T-helper 2 cell (primary cell): ENCODE measurements at places on chromosomes 3 and 15.

GRCh38 chr3:59573911-59574310, 524.1 kb upstream of the CFAP20DC start:
- DNase-seq = no peak

- DNase-seq = no peak
Observed at GRCh38 chr3:169746924-169747323, 17.9 kb downstream of the TERC start.

DNA sequence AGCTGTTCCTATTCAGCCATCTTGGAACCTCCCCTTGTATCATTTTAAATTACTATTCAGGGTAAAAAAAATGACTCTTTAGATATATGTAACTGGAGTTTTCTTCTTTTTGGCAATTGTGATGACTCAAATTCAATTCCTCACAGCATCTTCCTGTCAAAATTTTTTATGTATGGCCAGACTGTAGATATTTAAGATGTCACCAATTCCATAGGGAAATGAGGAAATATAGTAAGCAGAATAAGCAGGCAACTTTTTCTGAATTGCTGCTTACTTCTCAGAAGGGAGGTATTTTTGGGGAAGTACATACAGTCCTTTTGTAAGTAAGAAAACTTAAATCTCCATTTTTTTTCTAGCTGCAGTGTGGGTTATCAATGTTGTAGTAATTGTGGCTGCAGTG, 28.8 kb downstream of the EAF2 start:
- no peak for DNase-seq

DNA sequence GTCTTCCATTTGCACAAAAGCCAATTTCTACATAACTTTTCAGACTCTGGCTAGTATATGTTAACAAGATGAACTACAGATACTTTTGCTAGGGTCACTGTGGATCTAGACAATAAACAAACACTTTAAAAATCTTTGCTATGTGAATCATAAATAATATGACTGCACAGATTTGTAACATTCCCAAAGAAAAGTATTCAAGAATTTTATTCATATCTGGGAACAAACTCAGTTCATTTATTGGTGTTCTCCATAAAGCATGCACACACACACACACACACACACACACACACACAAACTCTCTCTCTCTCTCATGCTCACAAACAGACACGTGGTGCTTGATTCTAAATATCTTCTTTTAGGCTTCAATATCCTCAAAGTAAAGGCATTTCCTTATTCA, 18.8 kb upstream of the THRB start:
- no peak for DNase-seq

DNA sequence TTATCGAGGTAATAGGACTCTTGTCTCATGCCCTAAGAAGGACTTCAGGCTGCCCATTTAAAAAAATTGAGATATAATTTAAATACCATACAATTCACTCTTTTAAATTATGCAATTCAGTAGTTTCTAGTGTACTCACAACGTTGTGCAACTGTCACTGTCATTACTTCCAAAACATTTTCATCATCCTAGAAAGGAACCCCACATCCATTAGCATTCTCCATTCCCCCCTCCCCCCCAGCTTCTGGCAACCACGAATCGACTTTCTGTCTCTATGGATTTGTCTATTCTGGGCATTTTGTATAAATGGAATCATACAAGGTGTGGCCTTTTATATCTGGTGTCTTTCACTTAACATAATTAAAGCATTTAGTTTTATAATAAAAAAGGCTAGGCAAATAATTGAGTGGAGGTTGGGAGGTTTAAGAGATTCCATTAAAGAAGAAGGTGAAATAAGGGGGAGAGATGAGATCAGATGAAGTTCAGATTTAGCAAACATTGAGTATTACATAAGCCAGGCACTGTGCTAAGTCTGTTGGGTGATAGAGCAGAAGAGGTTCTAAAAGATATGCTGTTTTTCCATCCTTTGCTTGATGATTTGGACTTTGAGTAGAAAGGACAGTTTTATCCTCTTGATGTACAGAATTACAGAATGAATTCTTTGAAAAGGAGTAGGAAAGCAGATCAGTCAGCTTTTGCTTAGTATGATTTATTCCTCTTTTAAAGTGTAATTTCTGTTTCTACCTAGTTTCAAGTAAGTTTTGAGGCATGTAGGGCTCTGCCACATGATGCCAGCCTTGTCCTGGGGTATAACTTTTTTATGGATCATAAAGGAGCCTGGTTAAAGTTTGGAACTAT, 36.3 kb downstream of the UBE2E2 start:
- DNase-seq = no peak

GRCh38 chr3:33868309-33868708, 69.9 kb downstream of the PDCD6IP start:
- no peak for DNase-seq

DNA sequence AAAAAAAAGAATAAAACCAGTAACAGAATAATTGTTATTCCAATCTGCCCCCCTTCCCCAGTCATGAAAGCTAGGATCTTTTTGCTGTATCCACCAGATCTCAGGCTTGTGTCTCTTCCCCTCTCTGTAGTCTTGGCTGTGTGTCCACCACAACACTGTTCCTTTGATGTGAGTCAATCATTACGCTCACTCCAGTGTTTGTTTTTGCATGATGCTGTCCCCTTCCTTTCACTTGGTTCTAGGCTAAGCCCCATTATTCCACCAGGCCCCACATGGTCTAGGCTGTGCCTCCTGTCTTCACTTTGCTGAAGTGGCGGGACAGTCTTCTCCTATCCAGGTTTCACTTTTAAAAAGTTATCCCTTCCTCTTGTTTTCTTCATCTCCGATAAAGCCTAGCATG, 13.6 kb downstream of the ACKR2 start:
- DNase-seq = no peak

DNA sequence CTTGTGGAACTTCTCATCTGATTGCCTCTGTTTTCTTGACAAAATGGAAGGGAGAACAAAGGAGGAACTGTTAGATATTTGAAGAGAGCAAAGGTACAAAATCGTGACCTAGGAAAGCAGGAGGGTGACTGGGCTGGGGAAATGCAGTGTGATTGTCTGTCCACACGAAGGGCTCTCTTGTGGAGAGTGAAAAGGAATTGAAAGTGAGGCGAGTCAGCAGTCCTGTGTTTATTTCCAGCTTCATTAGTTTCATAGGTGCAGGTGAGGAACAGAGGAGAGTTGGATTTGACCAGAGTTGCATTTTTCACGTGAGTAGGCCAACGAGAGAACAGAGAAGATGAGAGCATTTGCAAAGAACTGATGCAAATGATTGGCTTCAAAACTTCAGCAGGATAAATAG, 336.4 kb upstream of the SATB1 start:
- no peak for DNase-seq

- no peak for DNase-seq
Observed at GRCh38 chr3:125073390-125073905, 17.7 kb upstream of the HEG1 start.

- DNase-seq = no peak
Observed at GRCh38 chr15:31235311-31236183, 91.1 kb upstream of the KLF13 start.

GRCh38 chr3:196563721-196564225, 4.6 kb downstream of the WDR53 start:
- no peak for DNase-seq

DNA sequence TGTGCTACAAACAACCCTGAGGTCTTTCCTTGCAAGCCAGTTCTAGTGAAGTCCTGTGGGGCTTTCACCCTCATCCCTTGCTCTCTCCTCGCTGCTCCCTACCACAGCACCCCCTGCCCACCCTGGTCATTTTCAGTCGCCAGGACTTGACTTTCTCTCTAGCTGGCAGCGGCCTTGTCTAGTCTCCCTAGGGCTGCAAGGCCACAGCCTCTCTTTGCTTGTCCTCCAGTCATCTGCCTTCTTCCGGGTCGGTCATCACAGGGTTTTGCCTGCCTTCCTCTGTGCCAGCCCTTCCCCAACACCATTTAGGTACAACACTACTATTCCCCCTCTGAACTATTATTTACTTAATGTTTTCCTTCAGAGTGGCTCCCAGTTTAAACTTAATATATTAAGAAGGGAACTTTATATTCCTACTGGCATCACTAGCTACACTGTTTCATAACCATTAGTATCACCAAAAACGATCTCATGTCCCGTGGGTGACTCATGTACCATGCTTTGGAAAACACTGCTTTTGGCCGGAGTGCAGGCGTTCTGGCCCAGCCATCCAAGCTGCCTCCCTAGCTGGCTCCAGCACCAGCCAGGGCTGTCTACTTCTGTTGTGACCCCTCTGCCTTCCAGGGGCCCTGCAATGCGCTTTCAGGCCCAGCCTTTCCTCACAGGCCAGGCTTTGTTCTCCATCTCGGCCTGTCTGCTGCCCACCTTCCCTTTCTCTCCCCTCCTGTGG, 21.4 kb downstream of the FAH start:
- no peak for DNase-seq

DNA sequence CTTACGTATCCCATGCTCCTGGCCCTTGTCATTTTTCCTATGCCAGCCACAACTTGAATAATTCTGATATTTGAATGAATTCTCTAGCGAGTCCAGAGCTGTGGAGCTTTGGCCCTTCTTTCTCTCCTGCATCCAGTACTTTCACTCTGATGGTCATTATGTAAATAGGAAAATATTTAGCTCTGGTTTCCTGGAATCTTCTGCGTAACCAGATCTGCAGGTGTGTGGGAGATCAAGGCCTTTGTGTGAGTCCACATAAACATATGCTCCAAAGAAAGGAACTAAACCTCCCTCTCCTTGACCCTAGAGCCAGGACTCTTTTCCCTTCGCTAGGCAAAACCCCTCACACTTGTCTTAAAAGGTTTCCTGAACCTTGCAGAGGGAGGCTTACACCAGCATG, 132.5 kb upstream of the THBS1 start:
- no peak for DNase-seq

GRCh38 chr3:44516230-44516629, 38.8 kb upstream of the ZNF445 start:
- DNase-seq = no peak

- DNase-seq = no peak
Observed at GRCh38 chr3:20186600-20187004, 596 bp upstream of the SGO1 start.

- DNase-seq = peak; percentile 40
Observed at GRCh38 chr15:40104865-40105516, 3.7 kb downstream of the BMF start.

GRCh38 chr3:186255703-186256331, 106.2 kb downstream of the DGKG start:
- no peak for DNase-seq

DNA sequence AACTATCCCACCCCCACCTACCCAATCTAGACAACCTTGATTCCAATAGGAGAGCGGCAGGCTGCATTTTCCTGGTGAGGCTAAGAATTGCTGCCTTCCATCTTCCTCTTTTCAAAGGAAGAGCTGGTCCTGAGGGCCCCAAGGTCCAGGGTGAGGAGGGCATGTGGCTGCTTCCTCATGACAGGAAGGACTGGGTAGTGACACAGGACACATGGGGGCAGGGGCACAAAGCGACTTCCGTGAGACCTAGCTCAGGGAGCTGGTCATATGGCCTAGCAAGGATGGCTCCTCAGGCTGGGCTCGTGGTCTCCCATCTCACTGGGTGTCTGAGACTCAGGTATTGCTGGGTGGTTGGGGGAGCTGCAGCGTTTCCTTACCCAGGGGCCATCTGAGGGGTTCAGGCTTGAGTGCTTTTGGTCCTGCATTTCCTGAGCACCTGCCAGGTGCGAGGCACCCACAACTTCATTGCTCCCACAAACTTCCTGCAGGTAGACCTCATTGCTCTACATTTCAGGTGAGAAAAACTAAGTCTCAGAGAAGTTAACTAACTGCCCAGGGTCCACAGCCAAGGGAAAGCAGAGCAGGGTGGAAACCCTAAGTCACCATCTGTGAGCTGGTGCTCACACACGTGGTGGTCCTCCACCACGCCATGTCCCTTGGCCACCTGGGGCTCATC, 160.0 kb upstream of the TLE3 start:
- DNase-seq = no peak

DNA sequence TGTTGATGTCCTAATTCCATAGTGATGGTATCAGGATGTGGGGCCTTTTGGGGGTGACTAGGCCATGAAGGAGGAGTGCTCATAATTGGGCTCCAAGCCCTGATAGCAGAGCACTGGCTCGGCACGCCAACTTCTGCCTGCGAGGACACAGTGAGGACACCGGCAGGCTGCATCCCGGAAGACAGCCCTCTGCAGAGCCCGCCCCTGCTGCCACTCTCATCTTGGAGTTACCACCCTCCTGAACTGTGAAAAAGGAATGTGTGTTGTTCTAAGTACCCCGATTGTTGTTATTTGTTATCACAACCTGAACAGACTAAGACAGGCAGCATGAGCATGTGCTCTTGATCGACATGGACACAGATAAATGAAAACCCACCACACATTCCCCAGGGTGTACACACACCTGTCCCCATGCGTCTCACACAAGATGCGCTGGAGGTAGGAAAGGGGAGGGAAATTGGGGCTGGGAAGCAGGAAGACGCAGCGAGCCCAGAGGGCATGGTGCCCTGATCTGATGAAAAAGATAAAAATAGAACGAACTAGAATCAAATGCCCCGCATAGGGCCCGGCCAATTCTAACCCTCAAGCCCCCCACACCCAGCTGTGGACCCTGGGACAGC, 40.1 kb downstream of the RPN1 start:
- no peak for DNase-seq

DNA sequence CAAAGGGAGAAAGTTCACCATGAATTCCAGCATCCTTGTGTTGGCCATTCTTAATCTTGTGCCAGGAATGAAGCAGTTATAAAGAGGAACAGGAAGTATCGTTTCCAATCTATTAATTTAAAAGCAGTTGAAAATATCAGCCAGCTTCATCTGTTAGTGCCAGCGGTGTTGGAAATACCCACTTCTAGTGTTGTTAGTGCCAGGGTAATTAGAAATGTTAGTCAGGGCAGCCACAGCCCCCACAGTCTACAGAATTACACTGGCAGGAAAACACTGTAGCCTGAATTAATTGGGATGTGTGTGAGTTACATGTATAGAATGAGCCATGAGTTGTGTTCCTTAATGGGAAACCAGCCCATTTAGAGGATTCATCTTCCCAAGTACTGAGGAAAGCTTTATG, 127.8 kb downstream of the GHSR start:
- no peak for DNase-seq

DNA sequence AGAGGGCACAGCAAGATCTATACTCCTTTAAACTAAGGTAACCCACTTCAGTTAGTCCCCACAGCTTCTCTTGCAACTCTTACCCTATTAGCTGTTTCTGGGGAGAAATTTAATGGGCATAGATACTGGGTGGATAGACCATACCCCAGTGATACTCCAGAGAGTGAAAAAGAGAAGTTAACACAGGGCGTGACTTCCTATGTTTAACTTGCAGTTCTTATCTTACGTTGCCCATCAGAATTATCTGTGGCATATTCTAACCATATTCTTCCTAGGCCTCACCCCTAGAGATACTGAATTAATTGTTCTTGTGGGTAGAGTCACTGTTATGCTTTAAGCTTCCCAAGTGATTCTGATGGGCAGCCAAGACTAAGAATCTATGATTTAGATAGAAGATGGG, 485.4 kb upstream of the TPRG1 start:
- no peak for DNase-seq

- DNase-seq = no peak
Observed at GRCh38 chr3:28122227-28122626, 119.2 kb upstream of the CMC1 start.
